Amygdala (tissue), 56 donors: ENCODE measurements at places on chromosomes 3 and 15.

DNA sequence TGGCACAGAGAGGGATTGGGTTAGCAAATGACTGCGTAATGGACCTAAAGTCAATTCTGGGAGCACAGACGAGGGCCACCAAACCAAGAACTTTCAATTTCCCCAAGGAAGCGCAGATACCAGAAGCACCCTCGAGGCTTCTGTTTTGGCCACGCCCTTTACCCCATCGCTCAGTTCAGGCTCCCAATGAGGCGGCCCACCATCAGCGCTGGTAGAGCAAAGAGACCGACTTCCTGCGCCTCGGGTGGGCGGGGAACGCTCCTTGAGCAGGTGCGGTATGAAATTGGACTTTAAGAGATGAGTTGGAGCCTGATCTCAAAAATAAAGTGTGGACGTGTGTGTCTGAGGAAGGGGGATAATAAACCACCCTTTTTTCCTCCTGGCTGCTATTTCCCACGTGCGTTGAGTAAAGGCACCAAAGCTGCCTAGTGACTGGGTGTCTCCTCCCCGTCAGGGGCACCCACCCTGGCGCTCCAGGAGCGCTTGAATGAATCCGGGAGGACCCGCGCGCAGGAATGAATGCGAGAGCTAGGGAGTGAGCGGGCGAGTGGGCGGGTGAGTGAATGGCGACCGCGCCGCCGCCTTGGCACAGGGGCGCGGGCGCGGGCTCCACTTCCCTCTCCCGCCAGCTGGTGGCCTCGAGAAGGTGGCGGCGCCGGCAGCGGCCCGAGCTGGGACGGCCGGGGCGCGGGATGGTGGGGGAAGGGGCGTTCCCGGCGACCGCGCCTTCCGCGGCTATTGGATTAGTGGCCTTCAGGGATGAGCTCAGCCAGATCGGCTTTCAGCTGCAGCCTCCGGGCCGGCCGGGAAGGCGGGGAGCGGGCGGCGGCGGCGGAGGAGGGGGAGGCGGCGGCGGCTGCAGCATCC lies at the start of gene SPSB4:
SPSB4 (plus strand) TSS at position 772 of the 867 bp plus-strand sequence. CDS start 14,758 bp downstream, outside the sequence.
- no peak for DNase-seq

GRCh38 chr15:86493884-86494283 lies 414.2 kb downstream of the AGBL1 start:
- DNase-seq = no peak

- no peak for DNase-seq
These were observed 57.6 kb downstream of the RARB start for GRCh38 chr3:25485673-25486072.

GRCh38 chr3:71694358-71694999 lies 30.7 kb downstream of the EIF4E3 start:
- no peak for DNase-seq

DNA sequence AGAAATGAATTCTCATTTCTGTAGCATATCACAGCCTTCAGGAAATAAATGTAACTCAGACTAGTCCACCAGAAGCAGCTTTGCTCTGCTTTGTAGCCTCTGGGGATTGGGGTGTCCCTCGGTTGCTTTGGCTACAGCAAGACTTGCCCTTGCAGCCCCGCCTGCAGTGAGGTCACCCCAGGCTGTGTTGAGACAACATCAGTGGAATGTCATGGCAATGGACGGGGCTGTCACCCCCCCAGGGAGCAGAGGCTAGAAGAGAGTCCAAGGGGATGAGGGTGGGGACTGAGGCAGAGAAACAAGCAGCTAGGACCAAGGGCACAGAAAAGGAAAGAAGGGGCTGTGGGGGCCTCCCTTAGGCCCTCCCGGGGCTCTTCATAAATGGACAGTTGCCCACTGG lies 854 bp downstream of the CLEC3B start:
- DNase-seq = no peak
